ENCODE measurements at places on chromosomes 11 and 22.

- DNase-seq = no peak
These were observed 80.9 kb downstream of the PLEKHA7 start for GRCh38 chr11:16933291-16933690.

DNA sequence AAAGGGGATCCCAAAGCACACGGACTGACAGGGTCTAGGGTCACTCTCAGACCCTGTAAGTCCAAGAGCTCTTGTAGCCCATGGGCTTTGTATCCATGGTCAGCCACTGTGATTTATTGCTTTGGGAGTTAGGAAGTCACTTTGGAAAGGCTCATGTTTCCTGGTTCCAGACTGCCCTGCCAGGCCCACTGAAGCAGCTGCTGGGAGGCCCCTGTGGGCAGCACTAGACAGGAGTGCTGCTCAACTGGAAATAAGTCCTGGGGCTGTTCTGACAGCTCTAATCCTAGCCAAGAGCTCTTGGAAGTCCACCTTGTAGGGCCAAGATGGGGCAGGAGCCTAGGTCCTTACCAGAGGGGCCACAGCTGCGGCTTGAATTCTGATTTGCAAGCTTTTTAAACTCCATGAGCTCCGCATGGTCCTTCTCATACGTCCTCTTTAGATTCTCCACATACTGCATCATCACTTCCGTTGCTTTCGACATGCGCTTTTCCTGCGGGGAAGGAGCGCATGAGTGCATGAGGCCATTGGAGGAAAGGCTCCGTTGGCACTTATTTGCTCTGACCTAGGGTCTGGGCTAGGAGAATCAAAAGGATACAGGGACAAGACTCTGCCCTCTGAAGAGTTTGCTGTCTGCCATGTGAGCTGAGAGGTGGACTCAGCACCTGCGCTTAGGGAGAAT lies 32.2 kb upstream of the LYVE1 start:
- no peak for DNase-seq

DNA sequence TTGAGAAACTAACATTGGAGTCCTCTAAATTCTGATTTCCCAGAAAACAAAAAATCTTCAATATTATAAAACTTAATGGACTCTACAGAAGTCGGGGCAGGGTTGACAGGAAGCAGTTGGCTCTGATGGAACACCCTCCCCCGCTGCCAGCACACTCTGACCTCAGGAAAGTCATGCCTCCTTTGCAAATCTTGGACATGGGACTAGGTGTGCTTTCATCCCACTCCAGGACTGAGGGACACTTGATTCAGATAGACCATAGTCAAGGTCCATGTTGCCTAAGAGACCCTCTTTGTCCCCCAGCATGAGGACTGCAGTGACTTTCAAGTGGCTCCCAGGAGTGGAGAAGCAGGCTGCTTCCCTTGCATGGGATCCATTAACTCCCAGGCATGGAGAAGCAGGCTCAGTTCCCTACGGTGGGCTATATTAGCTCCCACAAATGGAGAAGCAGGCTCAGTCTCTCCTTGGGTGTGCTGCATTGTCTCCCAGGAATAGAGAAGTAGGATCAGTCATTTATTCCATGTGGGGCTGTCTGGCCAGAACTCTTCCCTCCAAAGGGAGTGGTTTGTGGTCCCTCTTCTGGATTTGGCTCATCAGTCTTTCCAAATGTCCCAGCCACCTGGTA lies 38.3 kb downstream of the C22orf31 start:
- no peak for DNase-seq

- DNase-seq = no peak
These were observed 529.6 kb downstream of the NTM start for GRCh38 chr11:131899950-131900580.

- peak; percentile 11 for DNase-seq
These were observed 1.0 kb downstream of the CUL5 start for GRCh38 chr11:108009497-108010370.

Measured in fibroblast of skin of scalp (primary cell).